Karpas-422 (cell line): ENCODE measurements at places on chromosomes 1 and 21. TPM values are rescaled to one million over a fixed set of nuclear protein-coding genes. Genes with fewer than 3 reads are reported as not detected.
A peak's percentile ranks its signal among the peaks of the same experiment; 100 is the strongest.

Gene RIPK4
- total RNA-seq, result not detected in 2 replicates

- no peak for DNase-seq
Observed at GRCh38 chr1:38899560-38899959, 18.2 kb upstream of the GJA9 start.

- DNase-seq, result peak; percentile 90
Observed at GRCh38 chr1:151047591-151047924, at the start of gene C1orf56. TSS of gene C1orf56 (plus strand) at chr1:151047751. CDS start at chr1:151047848, 97 bp downstream.

- no peak for DNase-seq
Observed at GRCh38 chr1:229101011-229101871, 169.7 kb upstream of the RAB4A start.

GRCh38 chr1:171940368-171940767, 99.1 kb downstream of the DNM3 start:
- DNase-seq, result no peak

- DNase-seq, result no peak
Observed at GRCh38 chr1:154391086-154391770, 13.9 kb upstream of the IL6R start.

DNA sequence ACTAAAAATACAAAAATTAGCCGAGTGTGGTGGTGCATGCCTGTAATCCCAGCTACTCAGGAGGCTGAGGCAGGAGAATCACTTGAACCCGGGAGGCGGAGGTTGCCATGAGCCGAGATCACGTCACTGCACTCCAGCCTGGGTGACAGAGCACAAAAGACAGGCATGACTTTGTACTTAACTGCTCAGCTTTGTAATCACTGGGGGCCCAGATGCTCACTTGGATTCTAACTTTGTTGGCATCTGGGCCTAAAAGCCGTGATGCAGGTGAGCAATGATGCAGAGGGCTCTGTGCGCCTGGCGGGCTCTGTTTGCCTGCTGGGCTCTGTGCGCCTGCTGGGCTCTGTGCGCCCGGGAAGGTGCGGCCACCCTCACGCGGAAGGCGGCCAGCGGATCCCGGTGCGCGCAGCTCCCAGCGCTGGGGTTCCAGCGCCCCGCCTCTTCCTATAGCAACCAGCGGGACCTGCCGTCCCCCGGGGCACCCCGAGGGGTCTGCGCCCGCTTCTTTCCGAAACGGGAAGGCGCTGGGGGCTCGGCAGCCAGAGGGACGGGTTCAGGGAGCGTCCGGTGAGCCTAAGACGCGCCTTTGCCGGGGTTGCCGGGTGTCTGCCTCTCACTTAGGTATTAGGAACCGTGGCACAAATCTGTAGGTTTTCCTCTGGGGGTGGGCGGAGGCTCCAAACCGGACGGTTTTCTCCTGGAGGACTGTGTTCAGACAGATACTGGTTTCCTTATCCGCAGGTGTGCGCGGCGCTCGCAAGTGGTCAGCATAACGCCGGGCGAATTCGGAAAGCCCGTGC, 31.7 kb downstream of the PRMT2 start:
- DNase-seq, result peak; percentile 42
